Hematopoietic multipotent progenitor cell treated with erythropoietin and hydrocortisone succinate and interleukin-3 and kit ligand, for 8 days (in vitro differentiated cells): ENCODE measurements at places on chromosomes 5 and 9.
A peak's percentile ranks its signal among the peaks of the same experiment; 100 is the strongest.

GRCh38 chr9:5879419-5880181 is 11.1 kb upstream of the MLANA start:
- DNase-seq: peak; percentile 70

- DNase-seq: no peak
Observed at GRCh38 chr5:121497176-121497575, 354.5 kb upstream of the FTMT start.

DNA sequence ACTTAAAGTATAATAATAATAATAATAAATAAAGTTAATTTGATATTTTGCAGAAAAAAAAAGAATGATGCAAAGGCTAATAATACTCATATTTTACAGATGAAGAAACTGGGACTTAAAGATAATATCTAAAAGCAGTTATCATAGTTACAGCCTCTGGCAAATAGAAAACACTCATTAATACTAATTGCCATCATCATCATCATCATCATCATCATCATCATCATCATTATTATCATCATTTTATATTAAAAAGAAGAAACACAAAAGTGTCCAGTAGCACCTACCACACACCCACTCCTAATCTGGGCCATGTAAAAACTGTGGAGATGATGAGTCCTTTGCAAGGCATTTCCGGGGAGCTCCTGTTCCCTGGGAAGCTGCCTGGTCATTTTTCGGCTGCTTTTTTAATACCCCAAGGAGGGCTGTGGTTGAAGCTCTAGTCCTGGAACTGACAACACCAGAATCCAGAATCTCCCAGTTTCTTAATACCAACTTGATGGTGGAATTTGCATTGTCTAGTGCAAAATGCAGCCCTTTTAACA is 70.8 kb downstream of the HTR4 start:
- no peak for DNase-seq

- no peak for DNase-seq
Observed at GRCh38 chr5:17663182-17663581, 28.9 kb downstream of the TAF11L14 start.

GRCh38 chr9:102795532-102795931 is 199.6 kb upstream of the CYLC2 start:
- DNase-seq: no peak

DNA sequence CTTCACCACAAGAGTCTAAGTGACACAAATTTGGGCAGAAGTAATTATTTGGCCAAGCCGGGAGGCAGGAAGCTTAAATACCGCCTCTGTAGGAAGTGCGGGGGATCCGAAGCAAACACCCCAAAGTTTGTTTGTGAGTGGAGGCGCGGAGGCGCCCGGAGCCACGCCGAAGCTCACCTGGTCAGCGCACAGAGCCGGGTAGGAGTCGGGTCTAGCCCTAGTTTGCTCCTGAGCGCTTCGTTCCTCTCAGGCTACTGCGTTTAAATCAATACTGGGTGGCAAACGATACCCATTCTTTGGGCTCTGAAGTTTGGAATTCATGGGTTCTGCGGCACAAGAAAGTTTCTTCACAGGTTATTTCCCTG is 855 bp downstream of the MCC start:
- DNase-seq: no peak

DNA sequence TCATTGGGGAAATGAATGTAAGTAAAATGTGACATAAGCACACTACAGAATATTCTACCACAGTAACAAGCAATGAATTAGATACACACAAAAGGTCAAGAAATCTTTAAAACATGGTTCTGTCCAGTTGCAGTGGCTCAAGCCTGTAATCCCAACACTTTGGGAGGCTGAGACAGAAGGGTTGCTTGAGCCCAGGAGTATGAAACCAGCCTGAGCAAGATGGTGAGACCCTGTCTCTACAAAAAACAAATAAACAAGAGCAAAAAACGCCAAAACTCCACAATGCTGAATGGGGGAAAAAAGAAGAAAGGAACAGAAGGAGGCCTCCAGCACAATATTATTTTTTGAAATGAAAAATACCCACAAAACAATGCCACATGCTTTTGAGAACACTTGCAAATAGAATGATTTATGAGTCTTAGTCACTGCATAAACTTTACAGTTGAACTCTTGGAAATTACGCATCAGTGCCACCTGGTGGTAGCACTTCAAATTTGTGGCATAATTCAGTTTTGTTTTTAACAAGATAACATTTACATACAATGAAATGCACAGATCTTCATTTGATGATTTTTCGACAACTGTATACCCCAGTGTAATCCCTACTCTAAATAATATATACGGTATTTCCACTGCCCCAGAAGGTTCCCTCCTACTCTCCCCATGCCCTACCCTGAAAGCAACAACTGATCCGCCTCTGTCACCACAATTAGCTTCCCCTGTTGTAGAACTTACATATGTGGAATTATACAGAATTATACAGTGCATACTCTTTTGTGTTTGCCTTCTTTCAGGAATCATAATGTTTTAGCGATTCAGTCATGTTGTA is 14.4 kb upstream of the SPINK4 start:
- DNase-seq: peak; percentile 81

GRCh38 chr5:57778501-57779091 is 296.0 kb upstream of the ACTBL2 start:
- DNase-seq: no peak

DNA sequence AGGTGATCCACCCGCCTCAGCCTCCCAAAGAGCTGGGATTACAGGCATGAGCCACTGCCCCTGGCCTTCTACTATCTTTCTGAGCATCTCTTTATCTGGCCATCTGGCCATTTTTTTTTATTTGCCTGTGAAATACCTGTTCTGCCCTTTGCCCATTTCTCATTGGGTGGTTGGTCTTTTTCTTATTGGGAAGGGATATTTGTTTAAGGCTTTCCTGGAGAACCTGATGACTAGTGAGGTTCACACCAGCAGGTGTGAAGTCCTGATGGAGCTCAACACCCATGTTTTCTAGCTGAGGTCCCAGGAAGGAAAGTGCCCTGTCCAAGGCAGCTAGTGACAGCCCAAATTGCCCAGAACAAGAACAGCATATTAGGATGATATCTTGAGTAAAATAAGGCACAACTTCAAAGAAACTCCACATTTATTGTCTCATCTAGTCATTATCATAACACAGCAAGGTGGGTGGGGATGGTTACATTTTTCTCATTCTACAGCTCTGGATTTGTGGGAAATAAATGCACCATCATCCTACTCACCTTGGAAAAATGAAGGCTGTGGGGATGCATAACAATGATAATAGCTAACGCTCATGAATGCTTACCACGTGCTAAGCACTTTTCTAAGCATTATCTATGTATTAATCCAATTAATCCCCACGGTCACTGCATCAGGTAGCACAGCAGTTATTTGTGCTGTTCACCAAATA is 20.3 kb downstream of the SLC36A3 start:
- no peak for DNase-seq

- DNase-seq: no peak
Observed at GRCh38 chr9:99713838-99714306, 107.8 kb upstream of the NR4A3 start.

DNA sequence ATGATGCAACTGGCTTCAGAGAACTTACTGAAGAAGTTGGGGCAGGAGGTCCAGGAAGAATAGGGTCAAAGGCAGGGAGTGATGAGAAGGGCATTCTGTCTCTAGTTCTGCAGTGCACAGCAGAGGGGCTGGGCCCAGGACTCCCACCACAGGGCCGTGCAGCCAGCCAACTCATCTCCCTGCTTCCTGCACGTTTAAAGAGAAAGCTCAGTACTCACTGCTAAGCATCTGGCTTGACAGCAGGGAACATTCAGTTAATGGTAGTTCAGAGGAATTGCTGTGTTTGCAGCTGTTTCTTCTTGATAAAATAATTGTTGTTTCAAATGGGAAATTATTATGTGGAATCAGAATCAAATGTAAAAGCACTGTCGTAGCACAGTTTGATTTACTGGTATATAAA is 25.6 kb upstream of the SCAMP1 start:
- DNase-seq: no peak

DNA sequence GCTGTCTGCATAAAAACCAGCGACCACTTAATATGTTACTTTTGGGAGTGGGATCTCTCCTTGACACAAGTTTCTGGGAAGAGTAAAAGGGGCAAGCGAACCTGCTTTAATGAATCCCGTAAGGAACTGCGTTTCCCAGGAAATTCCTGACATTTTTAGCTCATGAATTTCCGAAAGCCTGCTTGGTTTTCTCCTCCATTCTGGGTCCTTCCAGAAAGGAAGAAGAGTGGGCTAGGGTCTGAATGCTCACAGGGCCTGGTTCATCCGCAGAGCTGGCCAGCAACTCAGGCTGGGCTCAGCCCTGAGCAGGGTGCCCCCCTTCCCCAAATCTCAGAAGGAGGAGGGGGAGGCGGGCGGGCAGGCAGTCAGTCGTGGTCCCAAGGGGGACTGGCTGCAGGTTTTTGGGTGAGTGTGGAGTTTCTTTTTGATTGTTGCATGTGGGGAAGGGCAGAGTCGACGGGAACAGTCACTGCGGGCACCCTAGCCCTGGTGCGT is 1.2 kb upstream of the PURA start:
- no peak for DNase-seq

GRCh38 chr5:6856653-6857052 is 143.4 kb downstream of the TENT4A start:
- DNase-seq: no peak

- no peak for DNase-seq
Observed at GRCh38 chr5:139588962-139589361, 27.8 kb downstream of the UBE2D2 start.

- no peak for DNase-seq
Observed at GRCh38 chr5:107464876-107465275, 205.9 kb downstream of the EFNA5 start.

DNA sequence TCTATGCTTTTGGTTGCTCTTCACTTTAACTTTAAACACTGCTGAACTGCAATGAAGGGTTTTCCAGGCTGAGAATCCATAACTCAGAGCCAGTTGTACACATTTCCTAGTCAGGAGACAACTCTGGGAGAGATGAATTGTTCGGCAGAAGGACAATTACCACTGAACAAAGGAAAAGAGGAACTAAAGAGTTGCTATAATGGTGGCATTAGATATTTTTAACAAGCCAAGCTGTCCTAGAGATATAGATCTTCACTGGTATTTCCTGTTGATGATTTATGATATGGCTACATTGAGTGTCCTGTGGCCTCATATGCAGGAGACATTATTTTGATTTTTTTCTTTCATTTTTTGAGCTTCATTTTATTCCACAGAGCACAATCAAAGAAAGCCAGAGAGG is 219.1 kb upstream of the PCSK5 start:
- no peak for DNase-seq

DNA sequence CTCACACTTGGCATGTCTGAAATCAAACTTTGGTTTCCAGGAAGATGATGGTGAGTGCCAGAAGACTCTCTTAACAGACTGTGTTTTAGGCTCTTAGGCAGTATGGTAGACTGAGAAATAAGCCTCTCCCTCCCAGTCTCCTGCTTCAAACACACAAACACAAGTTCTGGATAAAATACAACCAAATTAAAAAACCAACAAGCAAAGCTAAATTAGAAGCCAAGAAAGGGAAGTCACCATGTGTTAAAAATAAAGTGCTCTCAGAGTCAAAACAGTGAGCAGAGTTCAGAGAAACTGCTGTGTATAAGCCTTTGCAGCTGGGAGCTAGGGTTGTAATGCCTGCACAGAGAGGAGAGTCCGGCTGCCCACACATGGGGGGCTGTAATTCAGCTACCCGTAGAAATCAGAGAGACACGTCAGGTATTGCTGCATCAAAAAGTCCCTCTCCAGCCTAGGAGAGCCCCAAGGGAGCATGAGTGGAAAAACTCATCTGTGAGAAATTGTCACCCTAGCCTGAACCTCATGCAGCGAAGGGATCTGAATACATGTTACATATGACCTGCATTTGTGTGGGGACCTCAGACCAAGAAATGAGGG is 62.6 kb downstream of the ANGPTL2 start:
- no peak for DNase-seq

- no peak for DNase-seq
Observed at GRCh38 chr5:110086658-110087388, 397.1 kb downstream of the MAN2A1 start.

GRCh38 chr9:91963711-91964240 is 13.7 kb upstream of the ROR2 start:
- DNase-seq: no peak

DNA sequence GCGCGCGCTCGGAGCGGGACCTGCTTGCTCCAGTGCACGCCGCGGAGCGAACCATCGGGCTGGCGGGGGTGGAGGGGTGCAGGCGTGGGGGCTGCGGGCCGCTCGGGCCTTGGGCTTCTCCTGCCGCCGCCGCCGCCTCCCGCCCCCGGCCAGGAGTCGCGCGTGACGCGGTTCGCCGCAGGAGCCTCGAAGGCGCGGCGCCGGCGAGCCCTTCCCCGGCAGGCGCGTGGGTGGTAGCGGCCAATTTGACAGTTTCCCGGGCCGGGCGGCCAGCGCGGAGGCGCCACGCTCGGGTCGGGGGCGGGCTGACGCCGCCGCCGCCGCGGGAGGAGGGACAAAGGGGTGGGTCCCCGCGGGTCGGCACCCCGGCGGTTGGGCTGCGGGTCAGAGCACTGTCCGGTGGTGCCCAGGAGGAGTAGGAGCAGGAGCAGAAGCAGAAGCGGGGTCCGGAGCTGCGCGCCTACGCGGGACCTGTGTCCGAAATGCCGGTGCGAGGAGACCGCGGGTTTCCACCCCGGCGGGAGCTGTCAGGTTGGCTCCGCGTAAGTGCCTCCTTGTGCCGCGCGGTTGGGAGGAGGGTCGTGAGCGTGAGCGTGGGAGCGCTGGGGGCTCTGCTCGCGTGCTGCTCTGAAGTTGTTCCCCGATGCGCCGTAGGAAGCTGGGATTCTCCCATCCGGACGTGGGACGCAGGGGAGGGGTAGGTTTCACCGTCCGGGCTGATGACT is at the start of gene TJP2:
Gene TJP2, plus strand, starts transcription at position 387 of the 725 bp plus-strand sequence. Its CDS starts 96 bp downstream, at position 483.
- DNase-seq: peak; percentile 74

- DNase-seq: no peak
Observed at GRCh38 chr5:73028991-73029595, 73.3 kb downstream of the FCHO2 start.

DNA sequence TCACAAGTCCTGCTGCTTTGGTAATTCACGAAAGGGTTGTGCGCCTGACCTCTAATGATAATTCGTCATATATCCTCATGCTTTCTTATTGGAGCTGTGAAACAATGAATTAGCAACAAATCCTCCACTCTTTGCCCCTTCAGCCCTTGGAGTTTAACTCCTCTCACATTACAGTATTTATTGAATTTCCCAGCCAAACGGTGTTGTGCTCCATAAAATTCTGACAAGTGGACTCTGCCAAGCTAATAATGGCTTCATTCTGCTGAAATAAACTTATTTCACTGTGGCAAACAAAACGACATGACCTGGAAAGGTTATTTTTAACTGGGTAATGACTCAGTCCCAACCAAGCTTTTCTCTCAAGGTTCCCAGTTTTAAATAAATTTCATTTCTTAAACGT is 984.4 kb upstream of the DMAC1 start:
- no peak for DNase-seq

- no peak for DNase-seq
Observed at GRCh38 chr5:14513266-14513665, 68.3 kb upstream of the OTULINL start.

GRCh38 chr5:137101544-137101943 is 397.6 kb downstream of the SPOCK1 start:
- DNase-seq: no peak
